Forelimb muscle (tissue), 1 donor: ENCODE measurements at places on chromosomes 13 and 19.

- no peak for DNase-seq
These were observed 259.5 kb upstream of the IRS2 start for GRCh38 chr13:110045919-110046318.

GRCh38 chr19:29712744-29713516 lies 2.1 kb downstream of the C19orf12 start:
- DNase-seq, result no peak

DNA sequence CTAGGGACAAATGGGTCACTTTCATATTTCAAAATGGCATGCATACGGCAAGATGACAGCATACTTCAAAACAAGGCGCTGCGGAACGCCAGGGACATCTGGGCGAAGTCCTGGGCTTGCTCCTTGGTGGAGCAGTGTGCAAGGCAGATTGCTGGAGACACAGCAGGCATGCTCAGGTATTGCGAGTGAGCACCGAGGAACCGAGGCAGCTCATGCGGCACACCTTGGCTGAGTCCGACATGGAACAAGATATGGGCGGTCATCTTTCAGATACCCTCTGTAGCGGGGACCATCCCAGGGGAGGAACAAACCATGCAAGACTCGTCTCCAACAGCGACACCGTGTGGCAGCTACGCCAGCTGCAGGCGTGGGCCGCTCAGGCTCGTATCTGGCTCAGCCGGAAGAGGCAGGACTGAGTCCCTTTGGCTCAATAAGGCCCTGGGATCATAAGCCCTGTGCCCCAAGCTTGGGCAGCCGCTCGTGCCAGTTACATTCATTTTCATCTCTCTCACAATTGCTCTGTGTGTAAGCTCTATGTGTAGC lies 112.4 kb downstream of the NUFIP1 start:
- DNase-seq, result no peak

DNA sequence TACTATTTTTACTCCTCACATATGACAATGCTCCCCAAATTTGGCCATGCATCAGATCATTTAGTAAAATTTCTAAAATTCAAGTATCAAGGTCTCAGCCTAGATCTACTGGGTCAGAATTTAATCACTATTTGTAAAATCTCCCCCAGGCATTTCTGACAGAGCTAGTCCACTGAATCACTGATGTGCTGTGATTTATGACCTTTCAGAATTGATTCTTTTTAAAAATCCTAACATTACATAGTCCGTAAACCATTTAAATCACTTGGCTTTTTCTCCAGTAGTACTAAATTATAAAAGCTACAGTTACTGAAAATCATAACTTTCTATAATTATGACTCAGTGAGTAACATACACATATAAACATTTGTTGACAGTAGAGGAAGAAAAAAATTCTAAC lies 92.8 kb upstream of the RAP2A start:
- DNase-seq, result no peak

DNA sequence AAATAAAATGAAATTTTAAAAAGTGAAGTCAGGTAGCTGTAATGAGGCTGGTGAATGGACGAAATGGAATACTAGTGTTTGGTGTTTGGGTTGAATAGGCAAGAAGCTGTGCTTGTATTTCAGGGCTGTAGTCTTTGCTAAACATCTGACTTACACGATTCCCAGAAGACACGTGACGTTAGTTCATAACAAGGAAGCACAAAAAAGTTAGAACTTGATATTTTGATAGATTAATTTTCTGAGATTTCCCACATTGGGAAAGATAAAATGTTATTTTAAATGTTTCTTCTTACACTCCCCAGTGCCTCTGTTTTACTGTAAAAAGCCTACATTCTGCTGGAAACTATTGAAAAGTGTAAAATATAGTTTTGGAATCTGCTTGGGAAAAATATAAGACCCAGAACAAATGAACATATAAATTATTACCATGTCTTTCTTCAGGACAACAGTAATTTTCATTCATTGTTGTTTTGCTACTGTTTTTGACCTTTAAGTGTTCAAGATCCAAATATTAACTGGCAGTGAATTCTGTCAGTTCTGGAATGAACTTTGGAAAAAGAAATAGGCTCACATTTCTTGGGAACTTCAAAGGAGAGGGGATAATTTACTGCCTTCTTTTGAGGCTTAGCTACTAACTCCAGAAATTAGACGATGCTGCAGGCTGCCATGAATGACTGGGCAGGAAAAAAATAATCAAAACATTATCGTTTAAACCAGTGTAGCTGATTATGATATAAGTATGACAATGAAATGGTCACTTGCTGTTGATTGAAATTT lies 241.3 kb downstream of the SLITRK6 start:
- no peak for DNase-seq

GRCh38 chr13:20713751-20714150 lies 10.3 kb downstream of the IL17D start:
- no peak for DNase-seq

GRCh38 chr13:103004661-103005345 lies 61.4 kb downstream of the SLC10A2 start:
- no peak for DNase-seq

DNA sequence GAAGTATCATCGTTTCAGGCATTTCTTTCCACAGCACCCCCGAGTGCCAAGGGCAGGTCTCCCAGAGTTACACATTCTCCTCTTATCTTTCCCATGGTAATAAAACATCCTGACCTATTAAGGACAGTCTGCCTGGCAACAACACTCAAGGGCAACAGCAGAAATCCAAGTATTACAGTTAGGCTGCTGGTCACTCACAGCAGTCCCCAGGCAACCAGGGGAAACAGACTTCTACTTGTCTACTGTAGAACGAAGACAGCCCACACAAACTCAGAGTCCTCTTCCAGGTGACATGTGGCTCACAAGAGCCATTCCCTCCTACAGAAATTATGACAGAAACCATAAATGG lies 24.3 kb downstream of the RCBTB1 start:
- DNase-seq, result no peak

- DNase-seq, result no peak
These were observed 2.7 kb upstream of the C1QTNF9 start for GRCh38 chr13:24306632-24307031.

DNA sequence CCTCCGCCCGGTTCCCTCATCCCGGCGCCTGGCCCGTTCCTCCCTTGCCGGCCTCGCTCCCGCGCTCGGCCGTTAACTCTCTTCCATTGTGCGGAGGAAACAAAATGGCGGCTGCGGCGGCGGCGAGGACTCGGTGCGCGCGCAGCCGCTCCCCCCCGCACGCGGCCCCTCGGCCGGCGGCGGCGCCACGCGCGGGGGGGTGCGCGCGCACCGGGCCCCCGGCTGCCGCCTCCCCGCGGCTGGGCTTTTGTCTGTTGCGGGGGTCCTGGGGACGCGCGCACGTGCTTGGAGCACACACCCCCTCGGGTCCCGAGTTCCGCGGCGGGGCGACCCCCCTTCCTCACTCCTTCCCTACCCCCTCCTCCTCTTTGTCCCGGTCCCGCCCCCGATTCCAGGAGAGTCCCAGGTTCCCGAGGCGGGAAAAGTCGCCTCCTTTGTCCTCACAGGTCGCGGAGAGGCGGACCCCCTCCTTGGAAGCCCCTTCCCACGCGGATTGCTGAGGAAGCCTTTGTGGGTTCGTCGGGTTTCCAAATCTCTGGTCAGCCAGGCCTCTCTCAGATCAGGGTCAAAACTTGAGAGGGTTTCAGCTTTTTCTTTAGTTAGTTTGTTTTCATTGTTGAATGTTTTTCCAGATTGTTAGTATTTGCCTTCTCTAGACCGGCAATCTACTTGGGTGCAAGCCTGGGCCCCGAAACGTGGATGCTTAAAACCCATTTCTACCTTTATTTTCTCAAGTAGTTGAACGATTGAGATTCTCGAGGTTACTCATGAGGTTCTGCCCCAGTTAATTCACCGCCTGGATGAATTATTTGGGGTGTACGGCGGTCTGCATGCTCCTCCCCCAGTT lies 687 bp downstream of the ILF3 start:
- DNase-seq, result no peak

DNA sequence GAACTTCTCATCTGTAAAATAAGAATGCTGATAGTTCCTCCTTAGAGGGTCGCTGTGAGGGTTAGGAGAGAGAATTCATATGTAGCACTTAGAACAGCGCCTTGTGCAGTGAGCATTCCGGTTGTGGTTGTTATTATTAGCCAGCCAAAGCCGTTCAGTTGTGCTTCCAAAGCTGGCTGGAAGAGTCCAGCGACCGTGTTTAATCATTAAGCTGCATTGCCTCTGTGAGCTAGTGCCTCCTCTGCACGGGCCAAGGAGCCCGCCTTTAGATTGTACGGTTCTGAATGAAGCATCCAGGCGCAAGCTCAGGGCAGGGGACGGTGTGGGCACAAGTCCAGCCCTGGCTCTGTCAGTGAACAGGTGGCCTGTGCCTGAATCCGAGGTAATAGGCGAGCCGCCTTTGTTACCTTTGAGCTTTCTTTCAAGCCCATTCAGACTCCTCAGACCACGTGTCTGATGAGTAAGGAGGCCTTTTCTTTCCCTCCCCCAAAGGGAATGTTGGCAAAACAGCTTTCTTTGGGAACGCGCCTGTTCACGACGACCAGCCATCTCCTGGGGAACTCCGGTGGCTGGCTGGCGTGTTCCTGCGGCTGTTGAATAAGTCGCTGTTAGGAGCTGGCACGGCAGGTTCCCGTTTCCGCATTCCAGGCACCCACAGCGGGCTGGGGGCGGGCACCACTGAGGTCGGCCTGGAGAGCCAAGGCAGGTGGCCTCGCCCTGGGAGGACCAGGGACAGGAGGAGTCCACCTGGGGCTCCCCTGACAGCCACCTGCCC lies 25.1 kb downstream of the SIPA1L3 start:
- peak; percentile 25 for DNase-seq

DNA sequence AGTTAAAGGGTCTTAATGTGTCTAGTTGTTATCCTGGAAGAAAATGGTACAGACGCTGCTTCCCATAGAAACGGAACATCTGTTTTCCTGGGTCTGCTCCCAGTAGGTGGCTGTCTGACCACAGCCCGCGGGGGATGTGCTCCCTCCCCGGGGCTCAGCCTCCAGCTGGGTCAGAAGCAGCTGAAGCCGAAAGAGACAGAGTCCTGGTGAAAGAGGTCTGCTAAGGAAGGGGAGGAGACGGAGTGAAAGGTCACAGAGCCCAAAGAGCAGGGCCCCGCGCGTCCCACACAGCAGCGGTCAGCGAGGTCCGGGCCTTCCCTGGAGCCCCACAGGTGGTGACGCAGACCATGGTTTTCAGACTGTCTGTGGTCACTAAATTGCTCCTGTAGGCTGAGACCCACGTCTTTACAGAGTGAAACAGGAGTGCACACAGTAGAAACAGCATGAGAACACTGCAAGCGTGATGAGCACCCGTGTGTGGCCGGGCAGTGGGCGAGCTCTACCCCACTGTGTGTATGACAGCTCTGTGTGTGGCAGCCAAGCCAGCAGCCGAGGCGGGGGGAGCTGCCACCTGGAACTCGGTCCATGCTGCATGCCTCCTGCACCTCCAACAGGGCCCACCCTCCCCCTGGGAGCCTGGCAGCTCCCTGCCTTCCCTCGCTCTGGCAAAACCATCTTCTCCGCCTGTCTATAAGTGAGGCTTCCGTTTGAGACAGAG lies 52.0 kb upstream of the C13orf46 start:
- no peak for DNase-seq

DNA sequence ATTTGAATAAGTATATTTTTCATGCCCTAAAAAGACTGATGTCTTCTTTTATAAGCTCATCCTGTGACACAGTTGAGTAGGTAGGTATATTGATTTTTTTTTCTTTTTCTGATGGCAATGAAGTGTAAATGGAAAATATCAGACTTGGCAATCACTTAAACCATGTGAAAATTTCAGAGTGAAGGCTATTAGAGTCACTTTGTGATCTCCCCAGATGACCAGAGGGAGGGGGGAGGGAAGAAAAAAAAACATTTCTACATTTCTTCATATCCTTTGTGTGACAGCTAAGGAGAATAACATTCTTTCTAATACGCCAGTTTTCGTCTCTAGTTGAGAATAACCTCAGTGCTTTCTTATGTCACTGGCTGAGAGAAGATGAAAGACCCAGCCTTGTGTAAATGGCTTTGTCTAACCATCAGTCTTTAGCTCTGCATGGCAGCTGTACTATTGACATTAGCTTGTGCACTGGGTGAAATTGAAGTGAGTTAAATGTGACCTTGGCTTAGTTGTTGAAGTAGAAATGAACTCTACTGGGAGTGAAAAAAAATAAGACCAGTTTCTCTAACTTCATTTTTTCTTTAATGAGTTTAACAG lies 332.1 kb upstream of the DACH1 start:
- DNase-seq, result no peak

- DNase-seq, result no peak
These were observed 4.2 kb upstream of the MAG start for GRCh38 chr19:35287713-35288112.

GRCh38 chr13:79070343-79070974 lies 335.6 kb downstream of the RBM26 start:
- no peak for DNase-seq

DNA sequence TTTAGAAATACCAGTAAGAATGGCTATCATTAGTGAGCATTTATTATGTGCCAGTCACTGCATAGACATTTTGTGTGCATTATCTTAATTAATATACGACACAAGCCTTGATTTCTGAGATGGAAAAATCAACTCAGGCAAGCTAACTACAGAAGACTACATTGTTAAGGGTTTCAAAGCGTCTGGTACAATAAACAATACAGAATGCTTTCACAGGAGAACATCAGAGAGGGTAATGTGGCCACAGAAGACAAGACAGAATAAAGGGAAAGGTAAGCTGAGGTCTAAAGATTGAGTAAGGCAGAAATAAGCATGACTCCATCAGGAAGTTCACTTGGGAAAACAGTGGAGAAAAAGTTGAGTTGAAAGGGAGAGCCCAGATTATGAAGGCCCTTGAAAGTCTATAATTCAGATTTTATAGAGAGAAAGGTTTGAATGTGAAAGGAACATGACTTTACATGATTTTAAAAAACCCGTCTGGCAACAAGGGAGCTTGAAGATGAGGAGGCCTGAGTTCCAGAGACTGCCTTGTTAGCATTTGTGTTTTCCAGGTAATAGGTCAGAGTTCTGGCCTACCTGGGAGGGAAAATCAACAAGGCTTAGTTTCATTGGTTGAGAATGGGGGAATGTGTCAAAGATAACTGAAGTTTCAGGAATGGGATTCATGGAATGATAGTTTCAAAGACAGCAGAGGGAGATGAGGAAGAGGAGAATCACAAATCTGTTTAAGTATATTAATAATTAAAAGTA lies 1.8 kb upstream of the MBNL2 start:
- DNase-seq, result no peak

DNA sequence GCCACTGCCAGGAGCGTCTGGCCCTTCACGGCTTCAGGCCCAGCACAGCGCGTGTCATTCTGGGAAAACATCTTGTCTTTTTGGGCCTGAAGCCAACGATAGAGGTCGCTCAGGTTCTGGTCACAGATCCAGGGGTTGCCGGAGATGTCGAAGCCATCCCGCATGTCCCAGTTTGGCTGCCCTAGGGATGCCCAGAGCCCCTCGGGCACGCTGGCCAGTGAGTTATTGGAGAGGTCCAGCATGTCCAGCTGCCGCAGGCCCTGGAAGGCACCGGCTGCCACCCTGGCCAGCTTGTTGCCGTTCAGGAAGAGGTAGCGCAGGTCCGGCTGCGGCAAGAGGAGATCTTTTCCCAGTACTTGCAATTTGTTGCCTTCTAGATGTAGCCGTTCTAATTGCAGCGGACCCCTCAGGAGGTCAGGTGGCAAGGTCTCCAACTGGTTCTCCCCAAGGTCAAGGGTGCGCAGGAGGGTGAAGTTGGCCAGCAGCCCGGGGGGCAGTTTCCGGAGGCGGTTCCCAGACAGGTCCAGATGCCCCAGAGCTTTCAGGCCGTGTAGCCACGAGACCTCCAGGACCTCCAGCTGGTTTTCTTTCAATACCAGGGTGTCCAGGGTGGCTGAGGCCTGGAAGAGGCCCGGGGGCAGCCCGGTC lies 1.8 kb downstream of the LRG1 start:
- DNase-seq, result no peak
